CD4-positive, alpha-beta T cell (primary cell): ENCODE measurements at places on chromosomes 2 and 18. TPM values are rescaled to one million over a fixed set of nuclear protein-coding genes. Genes with fewer than 3 reads are reported as not detected.

Gene HRH4
- total RNA-seq = 0.22 TPM

Gene STK16
- total RNA-seq = 14.1 TPM

Gene RTP5
- 0.30 TPM for total RNA-seq

Gene ZNG1B
- 34.2 TPM for total RNA-seq

Gene GCKR
- not detected for total RNA-seq

Gene TGFBRAP1
- 16.6 TPM for total RNA-seq

Gene IL1F10
- total RNA-seq = not detected

Gene ALMS1
- 20.2 TPM for total RNA-seq

Gene KIAA2012
- not detected for total RNA-seq

Gene BUB1
- total RNA-seq = 1.6 TPM

Gene RBM44
- 2.9 TPM for total RNA-seq

Gene ALKAL2
- total RNA-seq = not detected

Gene CD8B2
- 0.14 TPM for total RNA-seq

Gene KLHL29
- 2.5 TPM for total RNA-seq

Gene C2orf81
- total RNA-seq = 3.4 TPM
